ENCODE measurements at places on chromosomes 5 and 9.
A peak's percentile ranks its signal among the peaks of the same experiment; 100 is the strongest.

DNA sequence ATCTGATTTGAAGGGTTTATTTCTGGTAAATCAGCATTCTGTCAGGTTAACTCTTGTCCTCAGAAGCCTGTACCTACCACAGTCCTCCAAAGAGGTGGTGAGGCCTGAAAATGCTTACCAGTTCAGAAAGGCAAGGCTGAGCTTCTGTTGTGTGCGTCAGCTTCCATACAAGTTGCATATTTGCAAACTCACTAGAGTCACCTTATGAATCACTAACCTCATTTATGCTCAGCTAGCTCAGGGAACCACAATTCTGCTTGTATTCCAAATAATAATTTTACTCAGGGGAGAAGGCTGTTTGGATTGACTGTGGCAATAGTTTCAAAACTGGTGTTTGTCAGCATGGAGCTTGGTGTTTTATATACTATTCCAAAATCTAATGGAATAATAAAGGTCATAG, 355.1 kb upstream of the RFX3 start:
- DNase-seq = no peak

DNA sequence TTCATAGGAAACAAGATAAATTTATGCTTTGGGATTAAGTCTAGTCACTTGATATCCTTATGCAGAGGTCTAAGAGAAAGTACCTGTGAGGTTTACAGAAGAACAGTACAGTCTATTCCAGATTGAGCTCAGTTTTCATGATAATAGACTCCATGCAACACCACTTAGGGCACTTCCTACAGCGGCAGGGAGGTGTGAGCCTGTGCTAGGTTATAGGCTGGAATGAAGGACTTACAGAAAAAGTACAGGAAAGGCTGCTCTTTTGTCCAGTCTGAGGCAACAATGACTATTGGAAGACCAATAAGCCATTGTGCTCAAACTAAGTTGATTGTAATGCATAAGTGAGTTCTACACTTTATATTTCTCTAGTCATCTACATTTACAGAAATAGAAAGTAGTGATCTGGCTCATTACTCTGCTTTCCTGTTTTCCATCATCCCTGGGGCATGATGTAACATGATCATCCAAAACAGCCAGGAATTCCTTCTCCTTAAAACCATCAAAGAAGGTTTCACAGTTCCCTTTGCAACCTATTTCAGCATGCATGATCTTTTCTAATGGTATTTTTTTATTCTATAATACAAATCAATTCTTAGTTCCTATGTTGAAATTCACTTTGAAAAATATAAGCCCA, 322.8 kb downstream of the SLF1 start:
- DNase-seq = no peak

GRCh38 chr5:171450423-171451331, 31.2 kb downstream of the FGF18 start:
- no peak for DNase-seq

DNA sequence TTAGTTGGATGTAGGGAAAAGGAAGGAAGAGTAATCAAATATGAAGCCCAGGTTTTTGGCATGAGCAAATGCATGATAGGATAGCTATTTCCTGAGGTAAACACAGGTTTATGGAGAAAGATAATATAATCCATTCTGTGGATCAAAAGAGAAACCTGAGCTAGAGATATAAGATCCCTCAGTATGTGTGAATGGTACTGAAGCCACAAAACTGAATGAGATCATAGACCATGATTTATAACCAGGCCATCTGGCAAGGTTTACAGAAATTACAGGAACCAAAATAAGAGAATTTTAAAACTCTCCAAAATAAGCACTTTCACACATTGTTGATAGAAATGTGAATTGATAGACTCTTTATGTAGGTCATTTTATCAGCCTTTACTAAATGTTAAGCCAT, 28.7 kb upstream of the ECM2 start:
- no peak for DNase-seq

GRCh38 chr5:40678460-40679147, 1.1 kb upstream of the PTGER4 start:
- DNase-seq = no peak

DNA sequence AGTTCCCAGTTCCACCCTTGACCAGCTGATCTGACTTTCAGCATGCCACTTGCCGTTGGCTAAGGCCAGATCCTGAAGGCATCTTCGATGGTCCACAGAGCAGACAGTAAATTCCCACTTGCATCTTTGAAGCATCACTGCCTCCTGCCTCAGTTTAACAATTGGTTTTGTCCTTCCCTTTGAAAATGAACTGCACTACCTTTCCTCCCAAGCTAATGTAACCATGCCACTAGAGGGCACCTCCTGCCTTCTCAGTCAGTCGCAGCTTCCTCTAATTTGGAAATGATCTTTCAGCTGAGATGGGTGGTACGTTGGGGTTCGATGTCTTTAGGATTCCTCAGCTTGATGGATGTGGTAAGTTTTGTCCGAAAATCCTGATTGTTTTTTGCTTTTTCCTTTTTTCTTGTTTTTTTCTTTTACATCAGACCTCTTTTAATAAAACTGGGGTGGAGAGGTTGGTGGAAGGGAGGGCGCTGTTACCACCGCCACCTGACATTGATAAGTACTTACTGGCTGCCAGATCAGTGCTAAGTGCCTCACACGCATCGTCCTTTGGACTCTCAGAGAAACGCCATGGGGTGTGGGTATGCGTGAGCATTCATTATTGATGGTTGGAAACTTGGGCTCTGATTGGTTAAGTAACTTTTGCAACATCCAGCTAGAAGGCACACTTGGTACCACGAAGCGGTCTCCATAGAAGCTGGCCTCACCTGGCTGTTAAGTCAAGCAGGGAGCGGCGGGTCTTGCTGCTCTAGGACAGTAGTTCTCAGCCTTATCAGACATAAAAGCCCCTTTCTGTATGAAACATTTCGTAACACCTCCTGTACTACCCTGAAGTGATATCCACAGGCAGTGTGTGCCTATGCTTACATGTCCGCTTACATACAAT, 16.9 kb downstream of the PTTG1 start:
- DNase-seq = peak; percentile 67

GRCh38 chr9:79776581-79776980, 204.8 kb downstream of the TLE4 start:
- no peak for DNase-seq

- no peak for DNase-seq
Observed at GRCh38 chr9:113603773-113604172, 140.2 kb downstream of the RGS3 start.

- DNase-seq = no peak
Observed at GRCh38 chr5:103505581-103506305, 56.8 kb downstream of the NUDT12 start.

- no peak for DNase-seq
Observed at GRCh38 chr9:14532456-14533115, 160.6 kb downstream of the ZDHHC21 start.

DNA sequence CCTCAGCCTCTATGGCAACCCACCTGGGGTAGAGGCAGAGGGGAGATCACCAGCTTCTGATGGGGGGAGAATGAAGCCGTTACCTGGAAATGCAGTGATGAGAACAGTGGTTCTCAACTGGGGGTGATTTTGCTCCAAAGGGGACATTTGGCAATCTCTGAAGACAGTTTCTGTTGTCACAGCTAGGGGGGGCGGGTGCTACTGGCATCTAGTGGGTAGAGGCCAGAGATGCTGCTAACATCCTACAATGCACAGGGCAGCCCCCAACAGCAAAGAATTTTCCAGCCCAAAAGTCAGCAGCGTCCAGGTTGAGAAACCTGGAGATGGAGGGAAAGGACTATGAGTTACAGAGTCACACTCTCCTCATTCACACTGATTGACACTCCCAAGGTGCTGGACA, 84.5 kb downstream of the FGF1 start:
- DNase-seq = no peak

DNA sequence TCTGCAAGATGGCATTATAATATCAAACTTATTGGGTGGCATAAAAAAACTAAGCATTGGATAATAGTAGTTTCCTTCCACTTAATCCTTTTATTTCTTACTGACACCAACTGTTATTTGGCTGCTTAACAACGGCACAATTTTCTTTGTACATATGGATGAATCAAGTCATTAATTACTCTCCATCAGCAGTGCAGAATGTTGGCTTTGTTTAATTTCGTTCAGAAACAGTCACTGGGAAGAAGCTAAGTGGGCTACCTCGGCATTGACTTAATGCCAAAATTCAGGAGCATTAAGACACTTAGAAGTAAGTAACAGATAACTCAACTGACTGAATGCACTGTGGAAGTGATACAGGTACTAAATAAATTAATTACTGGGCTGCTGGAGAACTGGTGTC, 460.4 kb downstream of the CTNND2 start:
- DNase-seq = no peak

- DNase-seq = no peak
Observed at GRCh38 chr9:38032266-38033110, 36.5 kb downstream of the SHB start.

- no peak for DNase-seq
Observed at GRCh38 chr5:85998656-85999055, 619.1 kb upstream of the COX7C start.

DNA sequence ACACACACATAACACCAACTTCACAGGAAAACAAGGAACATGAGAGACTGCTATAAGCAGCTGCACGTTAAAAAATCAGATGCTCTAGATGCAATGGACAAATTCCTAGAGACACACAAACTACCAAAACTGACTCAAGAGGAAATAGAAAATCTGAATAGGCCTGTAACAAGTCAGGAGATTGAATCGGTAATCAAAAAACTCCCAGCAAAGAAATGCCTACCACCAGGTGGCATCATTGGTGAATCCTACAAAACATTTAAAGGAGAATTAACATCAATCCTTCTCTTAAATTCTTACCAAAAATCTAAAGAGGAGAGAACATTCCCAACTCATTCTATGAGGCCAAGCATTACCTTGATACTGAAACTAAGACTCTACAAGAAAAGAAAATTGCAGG, 54.9 kb downstream of the NDST1 start:
- peak; percentile 15 for DNase-seq

DNA sequence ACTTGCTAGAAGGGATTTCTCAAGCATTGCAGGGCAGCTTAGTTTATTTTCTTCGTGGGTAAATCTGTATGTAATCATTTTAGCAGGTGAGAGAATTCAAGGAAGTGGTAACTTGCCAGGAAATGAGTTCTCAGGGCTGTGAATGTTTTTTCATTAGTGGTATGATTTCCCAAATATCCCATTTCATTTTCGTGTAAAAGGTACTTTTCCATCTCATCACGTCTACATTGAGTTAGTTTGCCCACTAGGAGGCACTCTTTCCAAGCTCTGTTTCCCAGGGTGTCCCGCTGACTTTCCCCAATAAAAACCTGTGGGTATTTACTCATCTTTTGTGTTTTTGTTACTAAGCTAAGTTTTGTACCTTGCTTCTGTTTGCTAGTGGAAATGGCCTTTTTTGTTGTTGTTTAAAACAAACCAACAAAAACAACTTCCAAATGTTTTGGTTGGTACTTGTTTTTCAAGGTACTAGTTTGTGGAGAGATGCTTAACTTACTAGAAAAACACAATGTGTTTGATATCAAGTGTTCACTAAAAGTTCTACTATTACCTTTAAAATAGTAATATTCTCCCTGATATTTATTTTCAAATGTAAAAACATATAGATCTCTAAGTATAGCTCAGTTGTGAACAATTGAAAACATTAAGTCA, 373.6 kb downstream of the ADGRV1 start:
- DNase-seq = peak; percentile 10

GRCh38 chr5:168140241-168140640, 151.2 kb upstream of the WWC1 start:
- DNase-seq = no peak

DNA sequence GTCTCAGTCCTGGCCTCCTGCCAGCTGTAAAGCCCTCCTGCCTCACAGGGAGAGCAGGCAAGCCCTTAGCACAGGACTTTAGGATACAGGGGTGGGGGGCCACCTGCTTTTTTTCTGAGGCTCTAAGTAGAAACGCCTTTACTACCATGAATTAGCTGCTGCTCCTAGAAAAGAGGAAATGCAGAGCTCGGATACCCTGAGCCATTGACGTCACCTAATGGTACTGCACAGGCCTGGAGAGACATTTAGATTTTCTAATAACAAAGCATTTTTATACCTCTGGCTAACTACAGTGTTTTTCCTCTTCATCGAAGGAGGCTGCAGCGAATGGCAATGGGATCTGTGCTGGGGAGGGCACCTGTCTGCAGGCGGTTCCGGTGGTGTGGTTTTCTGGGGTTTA, 137.0 kb downstream of the WDR41 start:
- DNase-seq = no peak

GRCh38 chr5:119229950-119230349, 125.9 kb upstream of the TNFAIP8 start:
- no peak for DNase-seq

DNA sequence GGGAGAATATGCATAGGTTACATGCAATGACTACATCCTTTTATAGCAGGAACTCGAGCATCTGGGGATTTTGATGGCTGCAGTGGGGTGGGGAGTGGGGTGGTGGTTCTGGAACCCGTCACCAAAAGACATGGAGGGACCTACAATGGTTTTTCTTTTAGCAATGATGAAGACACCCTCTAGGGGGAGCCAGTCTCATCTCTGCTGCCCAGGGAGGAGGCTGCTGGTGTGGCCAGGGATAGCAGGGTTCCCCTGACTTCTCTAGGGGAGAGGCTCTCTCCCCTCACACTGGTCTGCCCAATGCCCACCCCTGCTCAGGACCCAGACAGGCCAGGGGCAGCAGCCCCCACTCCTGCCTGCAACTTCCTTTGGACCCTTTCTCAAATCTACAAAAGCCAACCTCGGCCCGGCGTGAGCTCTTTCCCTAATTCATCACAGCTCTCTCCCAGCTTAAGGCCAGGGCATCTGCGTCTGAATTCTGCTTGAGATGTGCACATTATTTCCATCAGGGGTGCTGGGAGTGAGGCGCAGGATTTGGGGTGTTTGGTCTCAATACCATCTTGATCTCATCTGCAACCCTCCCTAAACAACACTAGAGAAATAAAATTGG, 73.6 kb upstream of the RETREG1 start:
- DNase-seq = no peak

Measured in GDM1 (cell line).